ENCODE measurements at places on chromosomes 1 and 21.
A peak's percentile ranks its signal among the peaks of the same experiment; 100 is the strongest.

GRCh38 chr1:236913371-236914037, 90.7 kb downstream of the MT1HL1 start:
- DNase-seq: no peak

DNA sequence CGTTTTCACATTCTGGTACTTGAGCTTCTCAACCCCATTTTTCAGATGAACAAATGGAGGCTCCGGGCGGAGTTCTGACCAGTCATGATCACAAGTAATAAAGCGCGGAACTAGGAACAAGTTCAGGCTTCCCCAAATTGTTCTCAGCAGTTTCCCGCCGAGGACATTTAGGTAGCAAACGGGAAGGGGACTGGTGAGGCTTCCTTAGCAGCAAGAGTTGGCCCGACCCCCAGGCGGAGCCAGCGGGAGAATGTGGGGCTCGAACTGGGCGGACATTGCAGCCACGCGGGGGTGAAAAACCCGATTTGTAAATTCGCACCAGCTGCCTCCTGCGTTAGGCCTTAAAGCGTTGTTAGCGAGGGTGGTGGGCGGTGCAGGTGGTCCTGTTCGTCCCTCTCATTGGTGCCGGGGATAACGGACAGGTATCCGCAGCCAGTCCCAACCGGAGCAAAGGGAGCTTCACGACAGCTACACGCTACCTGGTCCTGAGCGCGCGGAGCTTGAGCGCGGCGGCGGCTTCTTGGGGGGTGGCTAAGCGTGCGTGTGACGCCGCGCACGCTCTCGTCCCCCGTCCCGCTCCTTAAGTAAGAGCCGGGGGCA, 15.3 kb downstream of the SEMA6C start:
- DNase-seq: peak; percentile 80

GRCh38 chr1:59937636-59938210, 11.2 kb upstream of the CYP2J2 start:
- no peak for DNase-seq

DNA sequence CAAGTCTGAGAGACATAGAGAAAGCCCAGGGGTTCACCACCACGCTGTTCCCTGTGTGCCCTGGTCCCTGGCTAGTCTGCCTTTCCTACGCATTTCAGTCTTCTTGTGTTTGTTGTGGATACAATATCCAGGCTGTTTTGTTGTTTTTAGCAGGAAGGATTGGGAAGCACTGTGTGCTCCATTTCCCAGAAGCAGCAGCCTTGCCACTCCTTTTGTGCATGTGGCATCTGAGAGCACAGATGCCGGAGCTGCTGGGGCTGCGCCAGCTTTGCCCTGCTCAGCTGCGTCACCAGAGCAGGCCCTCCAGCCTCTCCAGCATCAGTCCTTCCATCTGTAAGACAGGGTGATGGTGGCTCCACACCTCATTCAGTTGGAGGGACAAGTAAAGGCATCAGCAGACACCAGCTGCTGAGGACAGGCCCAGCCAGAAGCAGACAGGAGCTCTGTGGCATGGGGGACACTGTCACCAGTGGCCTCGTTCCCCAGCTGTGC, 94.4 kb upstream of the COL6A1 start:
- DNase-seq: no peak

DNA sequence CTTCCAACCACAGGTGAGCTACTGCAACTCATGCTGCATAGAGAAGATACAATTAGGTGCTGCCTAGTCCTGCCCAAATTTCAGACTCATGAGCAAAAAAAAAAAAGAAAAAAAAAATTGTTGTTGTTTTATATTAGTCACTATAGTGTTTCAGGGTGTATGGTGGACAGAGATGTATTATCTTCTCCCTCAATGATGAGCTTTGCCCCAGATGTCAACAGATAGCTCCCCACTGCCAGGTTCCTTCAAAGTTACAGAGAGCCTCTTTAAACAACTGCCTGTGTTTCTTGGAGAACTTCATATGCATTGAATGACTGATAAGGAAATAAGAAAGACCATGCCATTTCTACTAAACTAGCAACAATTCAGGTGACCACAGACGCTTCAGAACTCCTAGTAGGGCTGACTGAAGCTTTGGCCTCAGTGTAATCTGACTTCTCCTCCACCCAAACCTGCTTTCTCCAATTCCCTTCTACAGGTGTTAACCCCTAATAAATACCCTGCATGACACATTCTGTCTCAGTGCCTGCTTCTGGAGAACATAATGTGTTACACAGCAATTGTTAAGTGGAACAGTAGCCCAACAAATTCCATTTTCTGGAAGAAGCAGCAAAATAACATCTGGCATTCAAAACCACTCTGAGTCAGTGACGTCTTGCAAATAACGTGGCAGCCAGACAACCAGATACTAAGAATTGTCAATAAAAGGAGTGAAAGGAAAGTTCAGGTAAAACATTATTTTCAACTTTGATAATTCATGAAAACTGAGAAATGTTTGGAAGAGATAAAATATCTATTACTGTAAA, 147.7 kb downstream of the CDC42BPA start:
- DNase-seq: no peak

DNA sequence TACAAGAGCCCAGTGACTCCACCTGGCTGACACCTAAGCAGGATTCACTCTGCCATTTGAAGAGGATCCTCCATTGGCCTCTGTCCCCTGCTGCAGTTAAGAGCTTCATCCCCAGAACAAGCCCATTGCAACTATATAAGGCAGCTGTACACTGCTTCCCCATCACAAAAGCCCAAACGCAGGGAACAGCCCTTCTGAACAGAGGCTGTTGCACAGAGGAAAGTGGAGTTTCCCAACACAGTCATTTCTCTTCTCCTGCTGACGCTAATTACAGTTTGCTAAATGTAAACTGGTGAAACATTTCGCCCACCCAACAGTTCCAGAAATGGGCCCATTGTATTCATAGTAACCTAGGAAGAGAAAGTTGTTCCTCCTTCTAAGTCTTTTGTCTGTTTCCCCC, 455.8 kb upstream of the DAB1 start:
- no peak for DNase-seq

DNA sequence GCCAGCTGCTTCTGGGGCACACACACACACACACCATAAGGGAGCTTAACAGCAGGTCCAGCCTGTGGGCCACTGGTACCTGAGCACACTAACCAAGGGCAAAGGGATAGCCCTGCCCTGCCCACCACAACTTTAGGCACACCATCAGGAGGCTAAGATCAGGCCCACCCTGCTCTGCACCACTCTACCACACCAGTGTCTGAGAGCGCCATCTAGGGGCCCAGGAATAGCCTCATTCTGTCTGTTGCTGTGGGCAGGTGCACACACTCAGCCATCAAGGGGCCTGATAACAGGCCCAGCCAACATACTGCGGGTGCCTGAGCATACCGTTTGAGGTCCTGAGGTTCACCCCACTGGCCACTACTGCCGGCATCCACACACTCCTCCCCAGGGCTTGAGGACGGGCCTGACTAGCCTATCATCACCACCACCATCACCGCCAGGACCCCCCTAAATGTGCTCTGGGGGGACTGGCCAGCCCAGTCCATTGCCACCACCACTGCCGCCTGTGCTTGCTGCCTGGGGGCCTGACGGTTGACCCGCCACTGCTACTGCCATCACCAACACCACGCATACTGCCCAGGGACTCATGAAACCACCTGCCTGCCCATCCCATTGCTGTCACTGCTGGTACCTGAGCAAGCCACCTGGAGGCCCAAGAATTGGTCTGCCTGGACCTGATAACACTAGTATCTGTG, 31.3 kb downstream of the NSL1 start:
- no peak for DNase-seq

DNA sequence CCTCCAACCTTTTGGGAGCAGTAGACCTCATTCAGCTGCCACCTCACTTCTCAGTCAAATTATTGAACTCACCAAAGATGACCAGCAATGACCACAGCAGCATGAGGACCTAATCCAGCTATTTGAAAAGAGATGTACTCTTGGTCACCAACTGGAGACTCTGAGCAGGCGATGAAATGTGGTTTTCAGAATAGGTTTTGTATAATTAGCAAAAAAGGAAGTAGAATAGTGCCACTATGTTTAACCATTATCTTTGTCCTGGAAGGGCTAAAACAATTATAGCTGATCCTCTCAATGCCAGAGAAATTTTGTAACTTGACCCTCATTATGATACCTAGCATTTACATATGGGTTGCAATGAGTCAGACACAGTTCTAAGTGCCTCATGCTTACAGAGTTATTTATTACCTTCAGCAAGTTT, at the start of gene FCRL2:
Gene FCRL2, minus strand, starts transcription at position 162 of the 421 bp plus-strand sequence. Its CDS starts 59 bp downstream, at position 103.
- DNase-seq: no peak

- no peak for DNase-seq
Measured at GRCh38 chr1:244192325-244192724, 141.2 kb downstream of the ZBTB18 start.

GRCh38 chr1:2134266-2134620, 60.3 kb downstream of the FAAP20 start:
- DNase-seq: no peak

GRCh38 chr1:88800382-88801051, 90.8 kb downstream of the GTF2B start:
- DNase-seq: no peak

GRCh38 chr1:59718064-59718988, 96.4 kb upstream of the HOOK1 start:
- DNase-seq: no peak

DNA sequence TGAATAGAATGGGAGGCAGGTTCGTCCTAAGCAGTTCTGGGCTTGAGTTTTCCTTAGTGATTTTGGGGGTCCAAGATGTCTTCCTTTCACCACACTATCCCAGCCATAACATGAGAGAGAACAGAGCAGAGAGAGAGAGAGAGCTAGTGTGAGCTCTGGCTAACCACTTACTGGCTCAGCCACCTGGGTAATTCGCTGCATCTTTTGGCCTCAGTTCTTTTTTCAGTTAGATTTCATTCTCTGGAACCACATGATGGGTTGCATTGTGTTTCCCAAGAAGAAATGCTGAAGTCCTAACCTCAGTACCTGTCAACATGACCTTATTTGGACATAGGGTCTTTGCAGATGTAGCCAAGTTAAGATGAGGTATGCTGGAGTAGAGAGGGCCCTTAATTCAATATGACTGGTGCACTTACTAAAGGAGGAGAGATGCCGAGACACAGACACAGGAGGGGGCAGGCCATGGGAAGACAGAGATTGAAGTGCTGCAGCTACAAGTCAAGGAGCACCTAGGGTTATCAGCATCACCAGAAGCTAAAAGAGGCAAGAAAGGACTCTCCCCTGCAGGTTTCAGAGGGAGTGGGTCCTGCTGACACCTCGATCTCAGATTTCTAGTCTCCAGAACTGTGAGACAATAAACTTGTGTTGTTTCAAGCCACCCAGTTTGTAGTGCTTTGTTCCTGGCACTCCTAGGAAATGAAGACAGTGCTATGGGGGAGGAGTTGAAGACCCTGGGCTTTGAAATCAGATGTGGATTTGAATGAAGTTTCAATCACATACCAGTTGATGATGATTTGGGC, 26.2 kb upstream of the TARBP1 start:
- DNase-seq: no peak

DNA sequence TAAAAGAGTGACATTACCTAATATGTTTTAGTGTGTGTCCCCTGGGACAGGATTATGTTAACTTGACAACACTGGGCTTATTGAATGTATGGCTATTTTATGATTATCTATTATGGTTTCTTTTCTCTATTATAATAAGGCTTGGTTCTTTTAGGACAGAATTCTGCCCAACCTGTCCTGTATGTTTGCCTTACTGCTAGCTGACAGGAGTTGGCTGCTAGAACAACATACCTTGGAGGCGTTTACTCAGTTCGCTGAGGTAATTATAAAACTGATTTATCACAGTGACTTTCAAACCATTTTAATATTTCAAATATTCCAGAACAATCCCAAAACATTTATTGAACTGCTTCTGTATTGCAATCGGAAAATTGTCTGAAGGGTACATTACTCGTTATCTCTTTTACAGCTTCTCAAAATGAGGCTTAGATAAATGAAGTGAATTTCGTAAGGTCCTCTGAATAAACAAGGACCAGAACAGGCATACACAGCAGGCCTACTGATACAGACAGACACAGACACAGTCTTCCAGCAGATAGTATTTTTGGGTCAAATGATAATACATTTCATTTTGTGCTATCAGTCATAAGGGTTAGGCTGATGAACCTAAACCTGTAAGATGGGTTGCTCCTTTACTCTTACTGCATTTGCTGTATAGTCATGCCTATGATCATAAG, 44.2 kb downstream of the SCYL3 start:
- DNase-seq: no peak

DNA sequence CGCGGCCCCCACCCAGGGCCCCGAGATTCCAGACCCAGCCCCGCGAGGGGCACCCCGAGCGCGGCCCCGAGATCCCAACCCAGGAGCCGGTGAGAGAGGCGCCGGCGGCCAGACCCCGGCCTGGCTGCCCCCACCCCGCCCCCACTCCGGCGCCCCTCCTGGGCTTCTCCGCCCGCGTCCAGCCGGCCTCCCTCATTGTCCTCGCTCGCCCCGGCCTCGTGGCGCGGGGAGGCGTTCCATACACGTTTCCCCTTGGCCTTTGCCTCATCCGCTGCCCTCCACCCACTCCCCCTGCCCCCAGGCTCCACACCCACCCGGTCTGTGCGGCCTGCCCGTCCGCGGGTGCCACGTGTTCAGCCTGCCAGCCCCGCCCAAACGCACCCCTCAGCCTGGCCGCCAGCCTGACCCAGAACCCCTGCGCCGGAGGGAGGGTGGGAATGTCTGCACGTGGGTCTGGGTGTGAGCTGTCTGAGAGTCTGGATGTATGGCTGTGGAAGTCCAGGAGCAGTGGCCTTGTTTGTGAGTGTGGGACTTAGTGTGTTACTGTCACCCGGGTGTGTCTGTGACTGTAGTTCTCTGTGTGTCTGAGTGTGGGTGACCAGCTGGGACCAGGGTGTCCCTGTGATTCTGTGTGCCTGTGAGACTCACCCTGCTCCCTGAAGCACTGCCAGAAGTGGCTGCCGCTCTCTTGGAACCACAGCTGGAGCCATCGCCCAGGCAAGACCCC, 681 bp downstream of the B4GALT2 start:
- no peak for DNase-seq

DNA sequence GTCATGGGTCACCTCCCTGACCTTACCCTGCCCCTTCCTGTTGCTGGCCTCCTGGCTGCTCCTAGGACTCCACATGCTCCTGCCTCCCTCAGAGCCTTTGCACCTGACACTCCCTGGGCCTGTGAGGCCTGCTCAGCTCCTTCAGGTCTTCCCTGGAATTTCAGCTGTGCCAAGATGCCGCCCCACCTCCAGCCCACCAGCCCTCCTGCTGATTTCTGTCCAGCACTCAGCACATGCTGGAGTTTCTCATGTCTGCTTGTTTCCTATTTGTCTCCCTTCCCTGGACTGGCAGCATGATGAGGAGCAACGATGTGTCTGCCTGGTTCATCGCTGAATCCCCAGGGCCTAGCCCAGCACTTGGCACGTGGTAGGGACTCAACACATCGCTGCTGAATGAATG, 3.0 kb downstream of the MFAP2 start:
- no peak for DNase-seq

- no peak for DNase-seq
Measured at GRCh38 chr1:244162786-244163530, 111.9 kb downstream of the ZBTB18 start.

DNA sequence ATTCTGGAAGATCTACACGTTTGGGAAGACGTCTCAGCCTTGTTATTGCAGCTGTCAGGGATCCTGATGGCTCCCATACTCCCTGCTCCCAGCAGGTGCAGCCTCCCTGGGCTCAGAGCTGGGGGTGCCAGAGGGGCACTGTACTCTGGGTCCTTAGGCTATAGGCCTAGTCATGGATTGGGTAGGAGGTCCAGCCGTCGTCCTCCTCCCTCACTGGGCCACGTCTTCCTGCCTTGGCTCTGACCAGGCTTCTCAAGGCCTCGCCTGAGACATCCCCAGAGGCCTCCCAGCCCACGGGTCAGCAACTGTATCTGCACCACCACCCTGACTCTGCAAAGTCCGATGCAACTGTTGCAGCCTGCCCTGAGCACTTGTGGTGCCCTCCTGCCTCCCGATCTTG, 18.2 kb downstream of the MYOM3 start:
- no peak for DNase-seq

GRCh38 chr21:34039678-34040382, 33.5 kb upstream of the MRPS6 start:
- no peak for DNase-seq
